Upper lobe of left lung (tissue), 6 donors: ENCODE measurements at places on chromosomes 11 and 22. TPM values are rescaled to one million over a fixed set of nuclear protein-coding genes. Genes with fewer than 3 reads are reported as not detected.

- DNase-seq = no peak
These were observed 86.8 kb downstream of the PRMT3 start for GRCh38 chr11:20474176-20474881.

CDC45 gene
- 1.9 TPM for total RNA-seq

DNA sequence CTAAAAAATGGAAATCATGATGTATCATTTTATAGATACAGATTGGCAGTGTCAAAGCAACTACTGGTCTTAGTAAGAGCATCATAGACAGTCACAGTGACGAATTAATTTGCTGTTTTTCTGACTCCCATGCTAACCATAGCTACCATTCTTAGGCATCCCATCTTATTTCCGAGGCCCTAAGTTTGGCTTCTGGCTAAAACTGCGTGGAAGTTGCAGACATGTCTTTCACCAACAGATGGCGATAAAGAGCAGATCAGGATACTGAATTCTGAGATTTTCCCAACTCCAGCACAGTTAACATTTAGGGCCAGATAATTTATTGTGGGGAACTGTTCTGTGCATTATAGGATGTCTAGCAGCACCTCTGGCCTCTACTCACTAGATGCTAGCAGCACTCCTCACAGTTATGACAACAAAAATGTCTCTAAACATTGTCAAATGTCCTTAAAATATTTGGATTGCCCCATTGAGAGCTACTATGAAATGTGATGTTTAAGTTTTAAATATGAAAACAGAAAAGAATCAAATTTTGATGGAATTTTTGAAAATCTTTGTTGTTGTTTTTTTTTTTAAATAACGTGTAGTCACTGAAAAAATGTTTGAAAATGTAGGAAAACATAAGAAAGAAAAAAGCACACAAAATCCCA, 16.3 kb downstream of the OR2AG2 start:
- DNase-seq = no peak

DNA sequence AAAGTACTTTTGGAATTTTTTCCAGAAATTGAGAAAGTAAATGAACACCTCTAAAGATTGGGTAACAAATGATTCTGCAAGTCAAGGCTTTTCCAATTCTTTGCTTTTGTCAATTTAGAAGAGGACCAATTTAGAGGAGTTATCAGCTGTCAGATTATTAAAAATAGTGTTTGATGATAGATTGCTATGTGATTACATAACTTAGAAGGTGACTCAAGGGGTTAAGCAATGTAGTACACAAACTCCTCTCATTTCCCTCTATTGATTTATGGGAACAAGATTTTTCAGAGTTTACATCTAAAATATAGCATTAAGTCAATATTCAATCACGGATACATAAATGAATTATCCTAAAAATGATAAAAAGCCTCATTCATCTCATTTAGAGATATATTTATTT, 70.3 kb downstream of the INSC start:
- DNase-seq = no peak

GUCD1 gene
- total RNA-seq = 199 TPM

GRCh38 chr11:77049026-77049425, 14.8 kb downstream of the B3GNT6 start:
- DNase-seq = no peak

LARGE2 gene
- 8.7 TPM for total RNA-seq

DNA sequence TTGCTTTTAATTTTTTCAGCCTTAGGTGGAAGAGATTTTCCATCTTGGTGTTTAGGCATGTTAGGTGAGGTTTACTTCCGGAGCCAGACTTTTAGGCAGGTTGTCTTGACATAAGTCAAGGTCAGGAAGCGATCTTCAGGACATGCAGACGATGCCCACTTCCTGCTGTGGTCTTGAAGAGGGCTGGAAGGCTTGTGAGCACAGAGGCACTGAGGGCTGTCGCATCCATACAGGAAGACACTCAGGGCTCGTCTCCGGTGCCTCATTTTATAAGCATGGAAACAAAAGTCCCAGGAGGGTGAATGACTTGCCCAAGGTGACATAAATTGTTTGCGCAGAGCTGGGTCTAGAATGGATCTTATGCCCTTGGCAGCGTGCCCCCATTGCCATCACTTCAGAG, 30.8 kb downstream of the MARK2 start:
- no peak for DNase-seq

C11orf86 gene
- not detected for total RNA-seq

LRRC74B gene
- 1.2 TPM for total RNA-seq

GRCh38 chr11:2549876-2550605, 105.2 kb downstream of the KCNQ1 start:
- DNase-seq = peak; percentile 80
